ENCODE measurements at places on chromosomes 7 and 10.

DNA sequence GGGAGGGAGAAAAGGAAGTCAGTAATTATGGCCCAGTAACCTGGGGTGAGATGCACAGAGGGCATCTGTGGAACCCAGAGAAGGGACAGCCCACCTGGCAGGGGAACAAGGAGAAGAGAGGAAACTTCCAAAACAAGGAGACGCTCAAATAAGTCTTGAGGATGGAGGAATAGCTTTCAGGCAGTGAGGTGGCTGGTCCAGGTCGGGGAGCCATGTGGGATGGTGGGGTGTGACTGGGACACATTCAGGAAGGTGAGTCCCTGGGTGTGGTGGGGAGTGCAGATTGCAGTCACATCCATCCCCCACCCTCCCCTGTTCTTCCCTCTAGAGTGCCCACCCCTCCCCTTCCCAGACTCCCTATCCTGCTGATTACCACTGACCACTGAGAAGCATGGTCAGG is 175.4 kb downstream of the GRID1 start:
- no peak for DNase-seq

DNA sequence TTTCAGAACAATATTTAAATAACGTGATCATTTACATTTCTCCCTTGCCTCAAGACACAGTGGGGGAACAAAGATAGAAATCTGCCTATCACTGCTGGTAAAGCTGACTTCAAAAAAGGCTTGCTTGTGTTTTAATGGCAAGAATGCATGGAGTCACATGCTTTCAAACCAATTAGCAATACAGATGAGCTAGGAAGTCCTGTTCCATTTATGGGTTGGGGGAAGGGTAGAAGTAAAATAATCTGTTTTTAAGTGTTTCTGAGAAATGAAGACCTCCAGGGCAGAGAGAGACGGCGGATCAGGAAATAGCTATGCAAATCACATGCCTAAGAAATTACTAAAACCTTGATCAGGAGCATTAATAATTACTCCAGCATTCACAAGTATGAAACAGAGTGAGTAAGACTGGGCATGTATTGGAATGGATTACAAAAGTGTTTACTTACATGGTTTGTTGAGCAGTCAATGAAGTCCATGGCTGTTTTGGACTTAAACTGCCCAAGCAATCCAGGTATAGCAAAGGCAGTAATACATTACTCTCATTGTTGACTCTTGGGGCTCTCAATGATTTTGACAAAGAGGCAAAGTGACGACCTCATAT is 142.0 kb downstream of the ARID5B start:
- no peak for DNase-seq

GRCh38 chr7:18175801-18176450 is 148.3 kb upstream of the PRPS1L1 start:
- no peak for DNase-seq

GRCh38 chr10:48820231-48820630 is 119.4 kb downstream of the LRRC18 start:
- DNase-seq: no peak

DNA sequence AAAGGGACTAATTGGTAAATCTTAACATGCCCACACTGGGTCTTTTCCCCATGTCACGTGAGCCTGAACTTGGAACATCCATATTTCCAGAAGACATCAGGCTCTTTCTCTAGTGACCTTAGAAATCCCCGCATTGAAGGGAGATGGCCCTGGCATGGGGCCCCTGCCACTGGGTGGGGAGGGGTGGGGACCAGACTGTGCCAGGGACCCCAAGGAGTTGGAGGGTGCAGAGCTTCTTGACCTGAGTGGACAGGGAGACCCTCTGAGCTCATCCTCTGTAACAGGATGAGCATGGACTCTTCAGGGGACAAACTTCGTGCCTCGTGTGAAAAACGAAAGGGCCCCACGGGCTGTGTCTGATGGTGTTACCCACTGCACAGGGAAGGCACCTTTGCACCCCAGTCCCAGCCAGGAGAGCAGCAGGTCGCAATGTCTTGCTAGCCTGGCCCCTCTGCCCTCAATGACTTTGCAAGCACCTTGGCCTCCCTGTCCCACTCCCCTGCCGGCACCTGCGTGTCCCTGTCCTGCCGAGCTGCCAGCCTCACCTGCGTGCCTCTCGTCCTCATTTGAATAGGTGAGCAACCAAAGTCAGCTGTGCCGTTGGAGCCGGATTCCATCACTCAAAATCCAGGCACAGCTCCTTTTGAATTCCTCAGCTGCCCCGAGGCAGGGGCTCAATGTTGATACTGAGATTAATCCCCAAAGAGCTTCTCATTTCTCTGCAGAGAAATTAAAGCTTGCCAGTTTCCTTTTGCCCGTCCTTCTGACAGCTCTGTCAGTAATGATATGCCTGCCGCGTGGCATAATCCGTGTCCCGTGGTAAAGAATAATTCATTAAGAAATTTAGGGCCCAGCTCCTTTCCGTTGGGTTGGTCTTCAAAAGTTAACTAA is 234.9 kb downstream of the EBF3 start:
- DNase-seq: no peak

GRCh38 chr10:110664483-110665420 is 20.6 kb downstream of the RBM20 start:
- no peak for DNase-seq

GRCh38 chr7:35374858-35375257 is 121.0 kb upstream of the TBX20 start:
- DNase-seq: no peak

GRCh38 chr10:85421421-85421820 is 945.2 kb downstream of the GRID1 start:
- no peak for DNase-seq

DNA sequence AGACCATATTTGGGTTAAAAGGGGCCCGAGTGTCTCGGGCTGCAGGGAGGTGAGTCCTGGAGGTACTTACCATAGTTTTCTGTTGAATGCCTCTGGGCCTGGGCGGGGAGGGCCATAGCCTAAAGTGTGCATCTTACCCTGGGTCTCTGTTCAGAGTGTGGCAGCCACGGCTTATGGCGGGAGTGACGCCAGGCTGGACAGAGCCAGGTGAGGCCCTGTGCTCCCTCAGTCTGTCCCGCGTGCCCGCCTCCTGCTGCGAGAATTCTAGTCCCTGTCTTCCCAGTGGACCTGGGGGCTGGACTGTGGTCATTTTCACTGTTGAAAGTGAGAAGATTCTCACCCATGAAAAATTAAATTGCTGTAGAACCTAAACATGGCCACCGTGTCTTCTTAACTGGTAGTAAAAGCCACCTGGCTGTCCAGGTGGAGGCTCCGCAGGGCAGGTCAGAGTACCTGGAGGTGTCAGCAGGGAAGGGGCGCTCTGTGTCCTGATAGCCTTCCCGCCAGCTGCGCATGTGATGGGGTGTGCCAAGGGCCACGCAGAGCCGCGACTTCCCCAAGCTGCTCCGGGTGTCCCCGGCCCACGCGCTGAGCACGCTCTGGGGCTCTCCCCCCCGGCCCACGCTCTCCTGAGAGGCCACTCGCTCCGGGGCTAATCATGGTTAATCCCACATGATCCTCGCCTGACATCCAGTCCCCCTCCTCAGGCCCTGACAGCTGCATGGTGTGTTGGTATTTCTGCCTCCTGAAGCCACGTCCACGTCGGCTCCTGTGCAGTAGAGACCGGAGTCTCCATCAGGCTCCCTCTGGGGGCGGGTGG is 20.3 kb downstream of the INPP5A start:
- no peak for DNase-seq

DNA sequence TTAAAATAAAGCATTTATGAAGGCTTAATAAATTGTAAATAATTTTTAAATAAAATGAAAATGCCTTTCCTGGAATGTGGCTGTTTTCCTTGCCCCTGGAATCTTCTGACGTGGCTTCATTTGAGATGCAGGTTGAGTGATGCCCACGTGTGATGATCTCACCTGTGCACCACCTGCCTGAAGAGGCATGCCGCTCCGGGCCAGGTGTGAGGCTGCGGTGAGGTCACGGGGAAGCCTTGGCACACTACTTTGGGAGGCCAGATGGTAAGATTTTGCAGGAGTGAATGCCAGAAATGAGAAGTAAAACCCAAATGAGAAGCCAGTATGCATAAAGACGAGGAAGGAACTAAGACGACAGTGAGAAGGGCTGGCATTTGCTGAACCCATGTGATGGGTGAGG is 36.2 kb downstream of the GOT1 start:
- DNase-seq: no peak

- DNase-seq: no peak
These were observed 245.7 kb downstream of the TCERG1L start for GRCh38 chr10:131065673-131066305.

GRCh38 chr10:104622598-104623209 is 18.4 kb upstream of the SORCS3 start:
- no peak for DNase-seq

GRCh38 chr10:75910032-75910431 is 478.6 kb downstream of the LRMDA start:
- DNase-seq: no peak

GRCh38 chr7:143490717-143491306 is 13.1 kb downstream of the TAS2R41 start:
- DNase-seq: no peak

DNA sequence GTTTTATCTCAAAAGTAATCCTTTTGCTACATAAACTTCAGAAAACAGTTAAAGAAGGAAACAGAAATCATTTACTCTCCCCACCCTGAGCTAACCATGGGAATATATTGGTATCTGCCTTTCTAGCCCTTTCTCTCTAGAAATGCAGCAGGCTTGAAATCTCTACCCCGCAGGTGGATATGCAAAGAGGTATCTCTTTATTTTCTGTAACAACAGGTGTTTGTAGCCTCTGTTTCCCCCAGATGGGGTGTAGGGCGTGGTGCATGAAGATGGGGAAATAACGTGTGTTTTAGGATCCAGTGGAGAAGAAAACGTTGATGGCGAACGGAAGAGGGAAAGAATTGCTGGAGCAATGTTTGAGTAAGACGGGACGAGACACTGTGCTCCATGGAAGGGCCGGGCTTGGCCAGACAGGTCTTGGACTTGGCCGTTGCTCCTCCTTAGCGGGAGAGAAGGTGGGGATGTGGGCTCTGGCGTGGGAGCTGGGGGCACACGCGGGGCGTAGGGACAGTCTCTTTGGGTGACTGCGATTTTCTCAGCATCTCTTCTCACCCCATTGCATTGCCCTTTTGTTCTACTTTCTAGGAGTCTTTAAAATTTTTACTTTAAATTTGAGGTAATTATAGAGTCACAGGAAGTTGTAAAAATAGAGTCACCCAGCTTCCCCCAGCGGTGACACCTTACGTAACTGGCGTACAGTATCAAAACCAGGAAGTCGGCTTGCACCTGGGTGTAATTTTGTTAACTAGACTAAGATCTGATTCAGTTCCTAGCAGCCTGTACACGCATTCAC is 82.9 kb downstream of the ELFN1 start:
- DNase-seq: no peak

- no peak for DNase-seq
These were observed 17.5 kb downstream of the ZNF862 start for GRCh38 chr7:149855361-149856305.

DNA sequence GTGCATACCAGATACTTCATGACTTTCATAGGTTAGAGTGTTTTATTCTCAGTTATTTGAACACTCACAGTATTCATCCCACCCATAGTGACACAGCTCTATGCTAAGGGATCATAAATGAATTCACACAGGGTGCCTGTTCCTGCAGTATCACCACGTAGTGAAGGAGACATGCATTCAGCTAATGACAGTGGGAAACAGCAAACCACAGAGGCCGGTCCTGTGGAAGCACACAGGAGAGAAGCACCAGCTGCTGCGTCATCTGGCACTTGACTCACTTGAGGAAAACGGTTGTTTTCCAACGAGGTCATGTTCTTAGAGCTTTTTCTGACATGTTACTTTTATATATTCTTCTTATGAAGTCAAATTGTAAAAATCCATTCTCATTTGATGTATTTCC is 73.0 kb downstream of the UBE3C start:
- no peak for DNase-seq

- DNase-seq: no peak
These were observed 18.2 kb downstream of the SLC29A3 start for GRCh38 chr10:71337219-71337701.

GRCh38 chr10:84026821-84027257 is 112.5 kb upstream of the GHITM start:
- DNase-seq: no peak

DNA sequence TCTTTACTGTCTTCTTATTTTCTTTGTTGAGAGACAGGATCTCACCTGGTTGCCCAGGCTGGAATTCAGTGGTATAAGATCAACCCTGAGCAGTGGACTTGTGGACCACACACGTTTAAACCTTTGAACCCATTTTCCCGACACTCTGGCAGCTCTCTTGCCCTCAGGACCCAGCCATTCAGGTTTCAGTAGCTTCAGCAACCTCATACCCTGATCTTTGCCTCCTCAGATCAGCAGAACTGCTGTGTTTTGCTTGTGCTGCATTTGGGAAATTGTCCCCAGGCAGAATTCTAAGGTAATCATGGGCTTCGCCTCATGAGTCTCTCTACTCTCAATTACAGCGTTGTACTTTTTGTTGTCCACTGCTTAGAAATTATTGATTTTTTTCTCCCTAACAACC is 317.6 kb upstream of the KIAA1217 start:
- DNase-seq: no peak

GRCh38 chr10:109894516-109894915 is 28.8 kb downstream of the XPNPEP1 start:
- no peak for DNase-seq

GRCh38 chr7:125899577-125899976 is 970.0 kb upstream of the POT1 start:
- DNase-seq: no peak

- DNase-seq: no peak
These were observed 148.4 kb downstream of the ADAM12 start for GRCh38 chr10:126239844-126240243.

- DNase-seq: no peak
These were observed 2.9 kb downstream of the AQP1 start for GRCh38 chr7:30914596-30914995.

DNA sequence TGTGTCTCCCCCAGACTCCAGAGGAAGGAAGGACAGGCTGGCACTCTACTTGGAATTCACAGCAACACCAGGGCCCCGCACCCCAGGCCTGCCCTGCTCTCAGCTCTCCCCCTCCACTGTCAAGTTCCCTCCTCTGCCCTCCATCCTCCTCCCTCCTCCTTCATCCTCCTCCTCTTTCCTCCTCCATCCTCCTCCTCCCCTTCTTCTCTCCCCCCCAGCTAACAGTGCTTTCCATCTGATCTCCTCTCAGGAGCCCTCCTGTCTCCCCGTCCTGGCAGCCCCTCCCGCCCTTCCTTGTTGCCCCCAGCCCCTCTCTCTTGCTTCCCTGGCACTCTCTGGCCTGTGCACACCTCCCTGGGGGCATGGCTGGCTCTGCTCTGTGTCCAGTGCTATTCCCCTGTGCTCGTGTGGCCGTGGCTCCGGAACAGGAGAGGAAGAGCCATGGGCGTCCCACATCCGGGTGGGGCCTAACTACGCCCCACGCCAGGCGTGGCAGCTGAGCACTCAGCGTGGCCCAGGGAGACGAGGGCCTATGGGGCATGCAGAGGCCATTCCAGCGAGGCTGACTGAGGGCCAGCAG is 64.2 kb downstream of the PWWP2B start:
- DNase-seq: no peak
